MV-4-11 (cell line): ENCODE measurements at places on chromosomes 3 and 15.
A peak's percentile ranks its signal among the peaks of the same experiment; 100 is the strongest.

DNA sequence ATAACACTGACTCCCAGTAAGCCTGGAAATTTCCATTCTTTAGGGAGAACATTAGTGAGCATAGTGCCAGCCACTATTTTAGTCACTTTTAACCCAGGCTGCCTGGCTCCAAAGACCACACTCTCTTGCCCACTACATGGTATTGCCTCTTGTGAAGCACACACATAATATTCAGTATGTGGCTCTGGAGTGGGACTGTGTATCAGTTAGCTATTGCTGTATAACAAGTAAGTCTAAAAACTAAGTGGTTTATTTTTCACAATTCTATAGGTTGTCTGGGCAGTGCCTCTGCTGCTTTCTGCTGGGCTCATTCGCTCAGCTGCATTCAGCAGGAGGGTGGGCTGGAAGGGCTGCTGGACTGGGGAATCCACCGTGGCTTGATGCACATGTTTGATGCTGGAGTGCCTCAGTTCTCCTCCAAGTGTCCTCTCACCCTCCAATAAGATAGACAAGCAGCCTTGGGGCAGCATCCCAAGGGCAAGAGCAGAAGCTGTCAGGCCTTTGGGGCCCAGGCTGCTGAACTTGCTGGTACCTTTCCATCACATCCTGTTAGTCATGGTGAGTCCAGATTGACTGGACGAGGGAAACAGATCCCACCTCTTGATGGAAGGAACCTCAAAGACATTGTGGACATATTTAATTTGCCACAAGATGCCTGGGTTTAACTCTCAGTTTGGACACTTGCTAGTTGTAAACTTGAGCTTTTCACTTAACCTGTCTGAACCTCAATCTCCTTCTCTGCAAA lies 66.6 kb upstream of the TLE3 start:
- no peak for DNase-seq

DNA sequence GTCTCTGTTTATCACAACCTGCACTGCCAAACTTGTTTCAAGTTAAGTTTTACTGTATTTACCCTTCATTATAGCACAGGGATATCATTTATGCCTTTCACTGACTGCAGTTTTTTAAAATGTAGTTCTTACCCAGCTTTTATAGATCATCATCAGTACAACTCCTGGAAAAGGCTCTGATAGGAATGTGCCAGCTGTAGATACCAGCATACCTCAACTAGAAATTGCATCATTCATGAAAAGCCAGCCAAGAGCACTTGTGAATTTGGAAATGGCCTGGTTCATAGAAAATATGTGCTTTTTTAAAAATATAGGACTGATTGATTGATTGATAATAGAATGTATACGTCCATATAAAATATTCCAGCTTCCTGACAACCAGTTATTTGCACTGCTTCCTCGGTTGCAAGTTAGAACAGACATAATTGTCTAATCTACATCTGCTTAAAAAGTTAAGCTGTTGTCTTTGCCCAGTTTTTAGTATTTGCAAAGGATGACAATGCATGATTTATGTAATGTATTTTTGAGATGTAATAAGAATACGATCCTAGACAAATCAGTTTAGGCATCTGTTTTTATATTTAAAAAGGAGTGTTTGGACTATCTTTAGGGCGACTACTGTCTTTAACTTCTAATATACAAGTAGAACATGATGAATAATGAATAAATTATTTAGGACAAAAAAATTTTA lies 58.5 kb downstream of the DCUN1D1 start:
- DNase-seq = no peak

- DNase-seq = no peak
These were observed 149.3 kb upstream of the ATP11B start for GRCh38 chr3:182644013-182644412.

DNA sequence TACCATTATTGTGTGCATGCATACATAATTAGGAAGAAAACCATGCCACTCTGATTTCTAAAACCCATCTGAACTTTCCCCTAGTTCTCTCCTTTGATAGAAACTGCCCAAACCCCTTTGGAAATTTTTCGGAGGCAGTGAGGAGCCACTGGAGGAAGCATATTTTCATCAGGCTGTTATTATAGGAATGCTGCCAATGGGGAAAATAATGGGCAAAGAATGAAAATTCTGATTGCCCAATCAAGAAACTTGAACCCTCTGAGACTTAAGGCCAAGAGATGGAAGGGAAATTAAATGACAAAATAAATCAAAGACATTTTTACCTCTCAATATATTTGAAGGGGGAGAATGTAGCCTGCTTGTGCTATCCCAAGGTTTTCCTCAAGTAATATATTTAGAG lies 376.0 kb upstream of the PDZRN3 start:
- DNase-seq = no peak

DNA sequence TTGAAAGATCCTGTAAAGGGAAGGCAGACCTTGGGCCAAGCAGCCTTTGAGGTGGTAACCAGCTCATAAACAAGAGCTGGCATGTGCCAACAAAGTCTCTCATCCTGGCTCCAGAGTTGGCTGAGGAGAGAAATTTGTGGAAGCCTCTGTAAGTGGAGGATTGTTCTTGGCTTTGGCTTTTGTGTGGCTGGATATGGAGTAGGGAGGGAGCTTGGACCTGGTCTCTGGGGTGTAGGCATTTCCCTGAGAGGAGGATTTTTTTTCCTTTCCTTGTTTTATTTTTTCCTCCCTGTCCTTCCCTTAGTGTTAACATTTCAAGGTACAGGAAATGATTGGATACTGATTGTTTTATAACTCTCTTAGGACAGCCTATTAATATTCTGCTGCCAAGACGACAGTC lies 60.8 kb downstream of the ZNF609 start:
- no peak for DNase-seq

DNA sequence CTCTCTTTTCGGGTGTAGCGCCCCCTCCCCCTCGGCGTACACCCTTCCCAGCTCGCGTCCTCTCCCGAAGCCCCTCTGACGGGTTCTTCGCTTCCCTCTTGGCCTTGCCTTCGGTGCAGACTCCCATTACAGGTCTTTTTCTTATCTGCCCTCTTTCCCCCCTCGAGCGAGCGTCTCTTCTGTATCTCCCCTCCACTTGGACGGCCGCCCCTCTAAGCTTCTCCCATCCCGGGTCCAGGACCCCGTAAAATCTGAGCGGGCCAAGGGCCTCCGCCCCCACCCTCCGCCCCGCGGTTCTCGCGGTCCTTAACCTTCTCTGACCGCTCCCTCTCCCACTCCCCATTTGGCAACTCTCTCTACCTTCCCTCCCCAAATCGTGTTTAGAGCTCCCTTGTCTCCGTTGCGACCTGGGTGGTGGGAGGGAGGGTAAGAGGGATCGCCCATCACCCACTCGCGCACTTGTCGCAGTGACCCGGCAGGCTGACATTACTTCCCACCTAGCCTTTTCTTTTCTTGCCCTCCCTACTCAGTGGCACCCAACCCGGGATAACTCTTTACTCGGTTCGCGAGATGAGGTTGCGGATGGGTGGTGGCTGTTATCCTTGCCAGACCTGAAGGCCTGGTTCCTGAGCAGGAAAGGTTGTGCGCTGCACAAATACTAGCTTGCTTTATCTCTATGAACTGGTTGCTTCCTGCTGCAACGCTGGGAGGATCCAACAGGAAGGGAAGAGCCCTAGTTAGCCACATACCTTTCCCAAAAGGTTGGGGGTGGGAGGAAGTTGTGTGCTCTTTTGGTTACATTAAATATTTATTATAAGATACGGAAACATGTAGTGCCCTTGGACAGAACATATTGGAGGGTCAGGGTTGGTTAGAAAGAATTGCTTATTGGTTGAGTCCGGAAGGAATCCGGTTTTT lies 922 bp downstream of the RAB11A start:
- DNase-seq = peak; percentile 3
